ENCODE measurements at places on chromosomes 3 and 15.

DNA sequence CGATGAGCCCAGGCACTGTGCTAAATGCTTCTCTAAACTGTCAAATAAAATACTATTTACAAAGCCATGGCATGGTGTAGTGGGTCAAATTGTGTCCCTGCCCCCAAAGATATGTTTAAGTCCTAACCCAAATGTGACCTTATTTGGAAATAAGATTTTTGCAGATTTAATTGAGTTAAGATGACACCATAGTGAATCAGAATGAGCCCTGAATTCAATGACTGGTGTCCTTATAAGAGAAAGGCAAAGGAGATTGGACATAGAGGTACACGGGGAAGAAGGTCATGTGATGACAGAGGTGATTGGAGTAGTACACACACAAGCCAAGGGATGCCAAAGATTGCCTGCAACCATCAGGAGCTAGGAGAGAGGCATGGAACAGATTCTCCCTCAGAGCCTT, 121.6 kb upstream of the VEPH1 start:
- no peak for DNase-seq

DNA sequence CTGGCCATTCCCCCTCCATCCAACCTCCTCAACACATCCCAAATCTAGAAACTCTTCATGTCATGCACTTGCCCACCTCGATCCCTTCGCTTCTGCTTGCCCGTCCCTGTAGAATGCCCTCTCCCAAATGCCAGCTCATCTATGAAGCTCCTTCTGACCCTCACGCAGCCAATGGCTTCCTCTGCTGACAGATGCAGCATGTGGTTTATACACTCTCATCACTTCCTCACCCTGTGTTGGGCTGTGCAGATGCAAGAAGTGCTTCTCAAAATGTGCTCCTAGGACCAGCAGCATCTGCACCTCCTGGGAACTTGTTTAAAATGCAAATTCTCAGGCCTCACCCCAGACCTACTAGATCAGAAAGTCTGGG, 51.7 kb downstream of the SEMA5B start:
- no peak for DNase-seq

DNA sequence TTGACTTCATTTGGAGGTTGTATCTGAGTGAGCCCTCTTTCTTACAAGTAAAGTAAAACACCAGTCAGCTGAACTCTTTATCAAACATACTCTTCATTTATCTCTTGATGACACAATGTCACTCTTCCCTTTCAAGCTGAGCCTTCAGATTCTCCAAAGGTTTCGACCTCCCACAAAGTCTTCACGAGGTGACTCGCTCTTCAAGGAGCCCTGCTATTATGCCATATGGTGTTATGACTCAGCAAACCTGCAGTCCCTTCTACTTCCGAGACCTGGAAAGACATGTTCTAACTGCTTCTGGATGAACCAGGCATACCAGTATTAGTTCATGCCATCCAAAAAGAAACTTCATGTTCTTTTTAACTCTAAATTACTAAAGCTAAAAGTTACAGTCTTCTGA, 23.1 kb downstream of the AADAC start:
- DNase-seq = no peak

DNA sequence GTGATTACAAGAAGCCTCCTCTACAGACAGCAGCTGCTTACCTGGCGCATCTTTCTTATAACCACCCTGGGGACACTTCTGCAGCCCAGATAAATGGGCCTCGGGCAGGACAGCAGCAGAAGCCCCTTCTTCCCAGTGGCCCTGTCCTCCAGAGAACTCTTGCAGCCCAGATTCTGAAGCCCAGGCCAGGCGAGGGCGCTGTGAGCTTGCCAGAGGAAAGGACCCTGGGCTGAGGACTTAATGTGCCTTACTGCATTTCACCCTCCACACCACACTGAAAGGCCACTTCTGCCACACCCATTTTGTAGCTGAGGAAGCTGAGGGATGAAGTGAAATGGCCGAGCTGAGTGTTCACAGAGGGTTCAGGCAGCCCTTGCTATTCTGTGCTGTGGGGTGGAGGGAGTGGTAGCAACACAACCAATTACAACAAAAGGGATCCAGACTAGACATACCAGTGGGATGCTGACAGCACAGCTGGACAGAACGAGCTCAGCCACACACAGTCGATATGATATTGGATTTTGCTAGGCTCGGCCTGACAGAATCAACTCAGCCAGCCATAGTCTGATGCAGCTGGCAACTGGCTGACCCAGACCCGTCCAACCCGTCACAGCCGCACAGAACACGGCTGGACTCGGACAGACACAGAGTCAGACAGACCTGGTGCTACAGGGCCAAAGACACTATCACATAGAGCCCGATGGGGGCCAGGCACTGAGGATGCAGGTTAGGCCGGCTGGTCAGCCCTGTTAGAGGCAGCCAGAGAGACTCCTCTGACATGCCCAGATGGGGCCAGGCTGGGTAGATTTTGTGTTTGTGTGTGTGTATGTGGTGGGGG, 7.3 kb downstream of the ACOX2 start:
- DNase-seq = no peak

GRCh38 chr3:142040941-142041491, 108.3 kb downstream of the TFDP2 start:
- no peak for DNase-seq

- no peak for DNase-seq
These were observed 346.7 kb upstream of the TGFBR2 start for GRCh38 chr3:30259730-30260129.

DNA sequence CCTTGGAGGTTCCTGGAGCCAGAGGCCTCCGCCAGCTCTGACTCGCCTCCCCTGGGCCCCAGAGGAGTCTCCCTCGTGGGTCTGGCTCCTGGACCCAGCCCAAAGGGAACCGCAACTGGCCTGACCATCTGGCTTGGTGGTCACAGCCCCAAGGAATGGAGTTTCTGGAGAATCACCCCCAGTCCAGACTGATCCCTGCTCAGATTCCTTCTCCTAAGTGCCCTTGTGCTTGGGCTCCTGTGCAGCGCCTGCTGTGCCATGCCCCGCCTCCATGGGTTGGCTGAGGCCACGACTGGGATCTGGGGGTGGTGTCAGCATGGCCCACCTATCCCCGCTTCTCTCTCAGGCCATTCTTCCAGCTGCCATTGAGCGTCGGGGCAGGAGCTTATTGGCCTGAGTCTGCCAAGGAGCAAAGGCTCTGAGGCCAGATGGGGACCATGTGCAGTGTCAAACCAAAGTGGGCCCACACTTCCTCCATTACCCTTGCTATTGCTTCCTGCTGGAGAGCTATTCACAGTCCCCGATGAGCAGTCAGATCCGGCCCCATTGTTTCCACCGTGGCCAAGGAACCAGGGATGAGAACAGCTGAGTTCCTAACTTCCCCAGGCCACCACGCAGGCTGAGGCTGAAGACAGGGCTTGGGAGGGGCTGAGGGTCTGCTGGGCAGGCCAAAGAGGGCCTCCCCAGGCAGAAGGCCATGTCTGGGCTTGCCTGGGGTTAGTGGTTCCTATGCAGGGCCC, 19.0 kb downstream of the CSPG4 start:
- no peak for DNase-seq
